ENCODE measurements at places on chromosomes 11 and 22. TPM values are rescaled to one million over a fixed set of nuclear protein-coding genes. Genes with fewer than 3 reads are reported as not detected.

TAF6L gene
- 15.1 TPM for total RNA-seq

DNA sequence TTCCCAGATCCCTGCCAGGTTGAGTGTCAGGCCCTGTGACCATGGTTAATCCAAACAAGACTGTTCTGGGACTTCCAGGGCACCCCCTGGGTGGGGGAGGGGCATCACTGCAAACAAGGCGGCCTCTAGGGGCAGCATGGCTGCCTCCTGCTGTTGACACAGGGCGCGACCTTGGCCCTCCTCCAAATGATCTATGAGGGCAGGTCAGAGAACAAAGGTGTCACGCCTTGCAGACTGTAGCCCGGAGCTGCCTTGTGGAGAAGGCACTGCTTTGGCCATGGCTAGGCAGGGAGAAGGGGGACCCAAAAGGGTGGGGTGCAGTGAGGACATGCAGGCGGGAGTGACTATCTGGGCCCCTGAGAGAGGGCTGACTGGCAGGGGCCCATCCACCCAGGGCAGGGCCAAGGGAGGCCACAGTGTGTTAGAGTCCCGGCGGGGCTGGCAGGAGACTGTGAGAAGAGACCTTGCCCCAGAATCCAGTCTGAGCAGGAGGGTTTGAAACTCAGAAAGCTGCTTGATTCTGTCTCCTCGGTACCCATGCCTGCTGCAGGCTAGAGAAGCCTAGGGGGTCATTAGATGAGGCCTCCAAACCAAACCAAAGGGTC is 35.6 kb downstream of the KCNC1 start:
- DNase-seq, result no peak

DNA sequence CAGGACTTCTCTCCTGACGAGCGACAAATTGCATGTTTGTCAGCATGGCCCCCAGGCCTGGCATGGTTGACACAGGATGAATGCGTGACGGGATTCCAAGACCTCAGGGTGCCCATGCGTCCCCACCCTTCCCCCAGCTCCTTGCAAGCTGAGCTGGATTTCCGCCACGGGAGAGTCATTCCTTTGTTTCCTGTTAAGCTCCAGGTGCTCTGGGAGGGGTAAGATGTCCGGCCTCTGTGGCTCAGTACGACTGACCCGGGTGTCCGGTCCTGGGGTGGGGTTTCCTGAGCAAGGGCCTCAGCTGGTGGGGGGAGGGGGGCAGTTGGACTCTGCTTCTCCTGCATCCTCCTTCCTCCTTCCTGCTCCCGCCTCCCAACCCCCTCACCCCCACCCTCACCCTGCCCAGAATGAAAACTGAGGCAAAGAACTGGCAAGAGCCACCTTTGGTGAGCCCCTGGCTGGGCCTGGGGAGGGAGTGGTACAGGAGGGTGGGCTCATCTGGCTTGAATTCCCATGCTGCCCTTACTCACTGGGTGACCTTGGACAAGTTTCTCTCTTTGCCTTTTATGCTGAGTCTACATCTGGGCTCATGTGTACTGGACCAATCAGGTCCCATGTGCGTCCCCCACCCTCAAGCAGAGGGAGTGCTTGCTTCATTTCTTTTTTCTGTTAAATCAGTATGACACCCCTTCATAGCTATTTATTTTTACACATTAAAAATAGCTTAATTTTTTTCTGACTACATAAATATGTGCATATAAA is 2.5 kb downstream of the CDC42EP2 start:
- peak; percentile 94 for DNase-seq

DNA sequence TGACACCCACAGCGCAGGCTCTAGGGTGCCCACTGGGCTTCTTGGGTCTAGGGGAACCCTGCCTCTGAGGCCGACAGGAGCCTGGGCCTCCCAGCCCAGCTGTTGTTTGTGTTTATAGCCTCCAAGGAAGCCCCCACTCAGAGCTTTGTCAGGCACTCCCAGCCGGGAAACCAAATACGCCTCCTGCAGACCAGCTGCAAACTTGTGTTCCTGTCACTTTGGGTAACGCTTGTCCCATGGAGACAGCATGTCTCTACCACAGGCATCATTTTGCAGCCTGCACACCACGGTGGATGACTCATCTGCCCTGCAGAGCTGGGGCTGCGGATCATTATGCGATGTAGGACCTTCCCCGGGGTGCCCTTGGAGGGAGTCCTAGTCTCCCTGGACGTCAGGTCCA is 40.6 kb upstream of the CRYBB3 start:
- peak; percentile 79 for DNase-seq

TNNI2 gene
- not detected for total RNA-seq

DNA sequence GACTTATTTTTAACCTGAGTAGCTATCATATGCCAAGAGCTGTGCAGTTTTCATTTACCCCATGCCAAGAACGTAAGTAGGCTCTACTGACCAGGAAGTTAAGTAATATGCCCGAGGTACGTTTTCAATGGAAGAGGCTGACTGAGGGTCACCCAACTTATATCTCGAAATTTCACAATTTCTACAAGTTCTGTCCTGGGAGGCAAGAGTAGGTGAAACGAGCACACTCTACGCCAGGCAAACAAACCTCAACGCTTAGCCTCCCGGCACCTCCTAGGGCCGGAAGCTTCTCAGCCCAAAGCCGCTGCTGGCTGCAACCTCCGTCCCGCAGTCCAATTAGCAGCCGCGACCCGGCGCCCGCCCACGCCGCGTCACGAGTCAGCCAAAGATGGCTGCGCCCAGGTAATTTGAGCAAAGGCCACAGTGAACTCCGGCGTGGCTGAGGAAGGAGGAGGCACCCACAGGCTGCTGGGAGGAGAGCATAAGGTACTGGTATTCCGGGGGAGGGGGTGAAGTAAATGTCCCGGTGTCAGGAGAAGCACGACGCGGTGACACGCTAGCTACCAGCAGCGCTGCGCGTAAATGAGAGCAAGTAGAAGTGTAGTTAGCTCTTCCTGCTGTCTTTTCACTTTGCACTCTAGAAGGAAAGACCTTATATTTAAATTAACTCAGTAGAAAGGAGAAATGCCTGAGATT is at the start of gene TMEM126A:
TMEM126A (plus strand) TSS at position 364 of the 696 bp plus-strand sequence. CDS start 2,289 bp downstream, outside the sequence.
- peak; percentile 81 for DNase-seq

ACCS gene
- 2.1 TPM for total RNA-seq

DNA sequence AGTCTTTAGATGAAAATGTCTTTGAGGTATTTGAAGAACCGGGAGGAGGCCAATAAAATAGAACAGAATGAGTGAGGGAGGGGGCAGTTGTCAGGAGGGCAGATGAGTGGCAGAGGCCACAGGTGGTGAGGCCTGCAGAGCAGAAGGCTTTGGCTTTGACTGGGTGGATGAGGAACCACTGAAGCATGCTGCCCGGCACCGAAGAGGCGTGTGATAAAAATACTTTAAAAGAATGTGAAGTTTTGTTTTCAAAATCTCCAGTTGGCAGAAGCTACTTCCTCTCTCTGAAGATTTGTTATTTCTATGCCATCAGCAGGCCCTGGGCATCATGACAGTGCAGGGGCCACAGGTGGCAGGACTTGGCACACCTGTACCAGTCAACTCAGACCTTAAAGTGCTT is 6.3 kb downstream of the MS4A12 start:
- DNase-seq, result no peak

DNA sequence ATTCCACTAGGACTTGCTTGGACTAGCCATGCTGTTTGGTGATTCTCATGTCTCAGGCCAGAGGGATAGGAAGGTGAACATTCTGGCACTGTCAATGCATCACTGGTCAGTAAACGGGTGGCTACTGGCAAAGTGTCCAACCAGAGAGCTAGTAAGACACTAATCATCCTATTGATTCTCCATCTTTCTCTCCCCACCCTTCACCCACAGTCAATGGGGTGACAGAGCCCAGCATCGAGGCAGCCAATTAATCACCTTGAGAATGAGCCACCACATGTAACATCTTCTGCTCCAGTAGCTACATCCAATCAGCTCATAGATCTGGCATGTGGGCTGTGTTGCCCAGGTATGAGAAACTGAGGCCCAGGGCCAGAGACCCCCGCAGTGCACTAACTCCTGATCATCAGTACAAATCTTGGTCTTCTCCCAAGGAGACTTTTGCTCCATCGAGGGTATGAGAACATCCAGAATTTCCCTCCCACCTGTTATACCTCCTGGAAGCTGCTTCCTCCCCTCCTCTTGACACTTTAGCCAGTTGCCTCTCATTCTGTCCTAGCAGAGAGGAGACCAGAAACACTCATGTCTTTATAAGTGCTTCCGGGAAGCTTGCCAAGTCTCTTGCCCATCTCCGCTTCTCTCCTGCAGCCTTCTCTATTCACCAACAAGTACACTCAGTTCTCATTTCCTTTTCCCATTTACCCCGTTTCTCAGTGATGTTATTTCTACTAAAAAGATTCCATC is 17.0 kb downstream of the HTR3A start:
- peak; percentile 28 for DNase-seq

DGAT2 gene
- total RNA-seq, result 2.4 TPM
